ENCODE measurements at places on chromosomes 4 and X.

- DNase-seq: no peak
Observed at GRCh38 chr4:10721616-10722015, 37.0 kb upstream of the CLNK start.

DNA sequence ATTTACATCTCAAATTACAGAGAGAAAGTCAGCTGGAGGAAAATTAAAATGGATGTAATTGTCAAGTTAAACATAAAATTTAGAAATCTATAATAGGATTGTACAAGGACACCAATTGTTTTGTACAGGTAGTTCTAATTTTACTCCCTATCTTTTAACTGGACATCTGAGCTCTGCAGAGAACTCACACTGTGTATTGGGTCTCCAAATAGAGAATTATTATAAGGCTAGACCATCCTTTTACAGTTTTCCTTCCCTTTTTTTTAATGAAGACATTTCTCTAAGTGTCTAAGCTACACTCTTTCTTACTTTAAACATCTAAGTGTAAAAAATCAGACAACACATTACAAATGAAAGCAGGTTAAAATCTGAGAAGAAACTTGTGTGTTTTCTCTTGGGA is 78.4 kb upstream of the GC start:
- DNase-seq: no peak

DNA sequence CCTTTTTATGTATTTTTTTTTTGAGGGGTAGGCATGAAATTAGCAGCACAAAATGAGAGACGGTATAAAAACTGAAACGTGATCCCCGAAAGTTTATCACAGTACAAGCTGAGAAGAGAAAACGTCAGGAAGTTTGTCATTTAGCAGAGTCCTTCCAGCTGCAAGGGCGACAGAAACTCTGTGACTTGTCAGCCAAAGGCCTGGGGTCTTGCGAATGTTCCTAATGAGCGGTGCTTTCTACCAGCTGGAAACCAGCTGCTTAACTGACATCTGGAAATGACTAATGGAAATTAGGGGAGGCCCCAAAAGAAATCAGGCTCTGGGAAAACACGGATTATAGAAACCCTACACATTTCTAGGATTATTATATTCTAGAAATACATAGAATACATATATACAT is 66.5 kb downstream of the CHRNA9 start:
- no peak for DNase-seq

DNA sequence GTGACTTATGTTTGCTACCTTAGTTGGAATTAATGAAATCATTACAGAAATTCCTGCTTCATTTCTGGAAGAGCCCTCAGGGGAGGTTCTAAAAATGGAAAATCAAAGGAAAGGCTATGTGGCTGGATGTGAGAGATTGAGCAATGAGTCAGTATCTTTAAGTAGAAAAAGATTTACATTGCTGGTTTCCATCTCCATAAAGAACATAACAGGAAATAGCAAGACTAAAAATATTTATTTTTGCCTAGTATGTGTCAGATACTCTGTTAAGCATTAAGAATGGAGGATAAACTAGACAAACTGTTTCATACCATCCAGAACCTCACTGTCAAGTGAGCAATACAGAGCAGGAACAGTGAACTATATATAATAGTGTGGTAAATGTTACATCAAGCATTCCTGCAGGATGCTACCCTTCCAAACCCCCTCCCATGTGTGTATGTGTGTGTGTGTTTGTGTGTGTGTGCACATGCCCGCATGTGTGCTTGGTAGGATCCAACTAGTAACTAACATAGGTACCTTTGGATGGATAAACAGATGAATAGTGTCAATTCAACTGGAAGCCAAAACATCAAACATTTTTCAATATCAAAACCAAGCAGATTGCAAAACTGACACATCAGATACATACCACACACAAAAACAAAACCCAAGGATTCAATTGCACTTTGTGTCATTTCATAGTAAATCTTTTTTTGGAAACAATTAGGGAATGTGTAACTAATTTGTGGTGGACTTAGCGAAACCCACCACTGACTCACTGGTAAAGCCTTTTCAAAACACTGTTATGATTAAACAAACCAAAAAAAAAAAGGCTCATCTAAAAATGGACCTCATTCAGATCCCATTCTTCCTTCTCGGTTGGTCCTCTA is 223.4 kb downstream of the SHROOM3 start:
- no peak for DNase-seq

DNA sequence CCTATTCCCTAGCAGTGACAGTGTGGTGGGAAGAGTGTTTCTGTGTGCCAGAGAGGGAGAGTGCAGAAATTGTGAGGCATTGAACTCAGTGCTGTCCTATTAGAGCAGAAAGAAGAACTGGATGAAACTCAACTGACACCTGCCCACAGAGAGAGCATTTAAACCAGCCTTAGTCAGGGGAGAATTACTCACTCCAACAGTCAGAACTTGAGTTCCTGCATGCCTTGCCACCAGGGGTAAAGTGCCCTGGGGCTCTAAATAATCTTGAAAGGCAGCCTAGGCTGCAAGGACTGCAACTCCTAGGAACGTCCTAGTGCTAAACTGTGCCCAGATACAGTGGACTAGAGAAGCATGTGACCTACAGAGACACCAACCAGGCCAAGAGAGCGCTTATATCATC is 12.8 kb downstream of the CYSLTR1 start:
- DNase-seq: no peak

GRCh38 chr4:48986654-48987164 is 634 bp downstream of the CWH43 start:
- DNase-seq: no peak

GRCh38 chr4:185634066-185634652 is 98.9 kb upstream of the PDLIM3 start:
- no peak for DNase-seq

GRCh38 chrX:20438871-20439526 is 172.3 kb upstream of the RPS6KA3 start:
- no peak for DNase-seq

- no peak for DNase-seq
Observed at GRCh38 chr4:77141964-77142645, 14.9 kb upstream of the CCNG2 start.

- no peak for DNase-seq
Observed at GRCh38 chrX:55451626-55451989, 319 bp upstream of the MAGEH1 start.

DNA sequence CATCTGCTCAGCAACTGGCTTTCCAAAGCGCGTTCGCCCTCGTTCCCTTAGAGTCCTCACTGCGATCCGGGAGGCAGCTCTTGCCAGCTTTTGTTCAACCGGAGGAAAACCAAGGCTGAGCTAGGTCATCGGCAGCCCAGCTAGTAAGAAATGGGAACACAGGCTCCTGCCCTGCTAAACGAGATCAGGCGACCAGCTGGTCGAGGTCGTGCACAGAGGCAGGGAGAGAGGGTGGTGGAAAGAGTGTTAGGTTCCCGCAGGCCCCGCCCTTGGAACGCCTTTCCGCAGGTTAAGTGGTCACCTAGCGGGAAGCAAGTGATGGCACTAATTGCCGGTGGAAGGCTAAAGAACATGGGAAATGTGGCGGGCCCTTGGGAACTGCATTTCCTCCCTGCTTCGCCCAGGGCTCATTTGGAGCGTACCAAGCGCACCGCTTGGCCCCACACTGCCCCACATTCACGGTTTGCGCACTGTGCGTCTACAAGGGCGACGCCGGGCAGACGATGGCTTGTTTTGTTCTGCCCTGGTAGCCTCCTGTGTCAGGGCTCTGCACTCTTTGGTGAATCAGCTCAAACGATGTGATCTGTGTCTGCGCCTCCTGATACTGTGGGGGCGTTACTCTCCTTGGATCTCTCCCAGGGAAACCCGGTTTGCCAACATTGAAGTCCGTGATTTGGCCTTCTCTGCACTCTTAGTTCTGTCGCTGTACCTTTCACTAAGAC is 7.2 kb upstream of the PRDM8 start:
- DNase-seq: no peak

DNA sequence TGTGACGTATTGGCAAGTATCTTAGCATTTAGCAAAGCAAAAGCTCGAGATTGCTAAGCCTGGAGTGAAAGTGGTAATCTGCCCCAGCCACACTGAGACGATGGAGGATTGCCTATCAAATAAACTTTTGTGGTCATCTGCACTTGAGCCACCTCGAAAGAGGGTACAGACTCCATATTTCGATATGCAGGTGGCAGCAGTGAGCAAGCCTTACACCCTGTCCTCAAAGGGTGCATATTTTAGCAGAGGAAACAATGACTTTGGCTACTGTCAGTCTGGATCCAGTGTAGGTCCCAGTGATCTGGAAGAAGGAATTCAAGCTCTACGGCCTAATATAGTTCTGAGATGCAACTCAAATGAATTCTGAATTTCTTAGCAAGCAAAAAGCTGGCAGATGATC is 153.9 kb downstream of the ATG4A start:
- DNase-seq: no peak

DNA sequence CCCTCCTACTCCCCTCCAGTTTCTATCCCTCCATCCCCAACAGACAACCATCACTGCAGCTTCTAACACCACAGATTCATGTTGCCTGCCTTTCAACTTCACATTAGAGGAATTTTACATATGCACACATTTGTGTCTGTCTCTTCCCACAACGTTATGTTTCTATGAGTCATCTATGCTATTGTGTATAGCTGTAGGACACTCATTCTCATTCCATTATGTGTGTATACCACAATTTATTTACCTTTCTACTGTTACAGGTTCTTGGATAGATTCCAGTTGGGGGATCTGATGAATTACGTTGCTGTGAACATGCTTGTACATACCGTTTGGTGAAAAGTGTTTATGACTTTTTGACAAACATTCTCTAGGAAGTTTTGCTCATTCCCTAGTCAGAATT is 58.8 kb upstream of the TRPC3 start:
- no peak for DNase-seq

DNA sequence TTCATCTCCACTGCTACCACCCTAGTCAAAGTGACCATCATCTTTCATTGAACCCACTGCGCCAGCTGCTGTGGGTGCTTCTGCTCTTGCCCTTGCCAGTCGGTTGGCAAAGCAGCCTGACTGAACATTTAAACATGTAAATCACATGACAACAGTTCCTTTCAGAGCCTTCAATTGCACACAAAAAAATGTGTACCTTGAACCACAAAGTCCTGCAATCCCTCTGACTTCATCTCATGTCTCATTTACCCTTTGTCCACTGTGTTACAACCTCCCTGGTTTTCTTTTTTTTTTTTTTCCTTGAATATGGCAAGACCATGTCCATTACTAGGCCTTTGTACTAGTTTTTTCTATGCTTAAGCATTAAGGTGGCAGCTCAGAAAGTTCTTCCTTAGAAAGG is 183.5 kb downstream of the GBA3 start:
- no peak for DNase-seq

- peak; percentile 68 for DNase-seq
Observed at GRCh38 chr4:101018836-101019235, 328.5 kb downstream of the PPP3CA start.

DNA sequence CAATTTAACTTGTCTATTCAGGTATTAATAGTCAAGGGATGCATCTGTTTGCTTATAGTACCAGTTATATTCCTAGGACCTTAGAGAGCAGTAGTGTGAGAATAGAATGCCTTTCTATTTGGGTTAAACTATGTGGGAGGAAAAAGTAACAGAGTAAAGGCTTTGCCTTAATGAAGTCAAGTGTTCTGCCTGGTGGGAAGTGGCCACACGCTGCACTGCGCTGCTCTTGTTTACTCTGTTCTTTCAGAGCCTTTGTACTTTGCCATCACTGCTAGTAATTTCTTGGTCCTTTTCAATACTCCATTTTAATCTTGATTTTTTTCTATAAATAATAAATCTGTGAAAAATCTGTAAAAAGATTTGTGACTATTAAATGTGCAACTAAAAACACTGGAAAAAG is 38.0 kb downstream of the YIPF6 start:
- no peak for DNase-seq

GRCh38 chrX:78957768-78958130 is 12.6 kb downstream of the P2RY10 start:
- no peak for DNase-seq

DNA sequence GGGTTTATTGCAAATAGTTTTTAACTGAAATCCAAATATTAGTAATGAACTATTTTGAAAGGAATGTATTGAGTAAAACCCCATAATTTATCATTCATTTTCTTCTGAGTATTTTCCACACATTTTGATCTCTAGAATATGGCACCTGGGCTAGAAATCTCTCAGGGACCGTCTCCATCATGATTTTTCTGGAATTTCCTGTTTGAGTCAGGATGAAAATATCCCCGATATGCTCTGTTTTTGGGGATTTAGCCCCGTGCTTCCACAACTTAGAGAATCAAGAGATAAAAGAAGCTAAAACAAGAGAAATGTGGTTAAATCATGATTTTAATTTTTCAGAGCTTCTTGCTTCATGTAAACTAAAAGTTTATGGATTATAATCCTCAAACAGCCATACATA is 114.2 kb downstream of the SPCS3 start:
- DNase-seq: no peak
